ENCODE measurements at places on chromosomes 3 and 15.

GRCh38 chr3:186772281-186772694, 11.1 kb upstream of the EIF4A2 start:
- DNase-seq: no peak

- DNase-seq: no peak
Measured at GRCh38 chr3:109071350-109072142, 46.4 kb downstream of the MORC1 start.

DNA sequence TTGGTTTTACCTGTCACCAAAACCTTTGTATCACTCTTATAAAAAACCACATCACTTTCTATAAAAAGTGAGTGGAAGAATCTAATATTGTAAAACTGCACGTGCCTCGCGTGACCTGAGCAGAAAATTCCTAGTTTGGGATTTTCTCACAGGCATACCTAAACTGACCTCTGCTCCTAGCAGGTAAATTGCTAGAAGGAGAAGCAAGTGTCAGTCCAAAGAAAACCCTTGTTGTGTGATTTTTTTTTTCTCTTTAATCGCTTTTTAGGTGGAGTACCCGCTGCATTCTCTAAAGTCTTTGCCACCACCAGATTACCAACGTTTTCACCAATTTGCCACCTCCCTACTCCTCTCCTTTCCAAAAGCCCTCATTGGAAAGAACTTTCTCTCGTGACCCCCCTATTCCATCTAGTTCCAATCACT, 534 bp upstream of the UBE2E1 start:
- no peak for DNase-seq

DNA sequence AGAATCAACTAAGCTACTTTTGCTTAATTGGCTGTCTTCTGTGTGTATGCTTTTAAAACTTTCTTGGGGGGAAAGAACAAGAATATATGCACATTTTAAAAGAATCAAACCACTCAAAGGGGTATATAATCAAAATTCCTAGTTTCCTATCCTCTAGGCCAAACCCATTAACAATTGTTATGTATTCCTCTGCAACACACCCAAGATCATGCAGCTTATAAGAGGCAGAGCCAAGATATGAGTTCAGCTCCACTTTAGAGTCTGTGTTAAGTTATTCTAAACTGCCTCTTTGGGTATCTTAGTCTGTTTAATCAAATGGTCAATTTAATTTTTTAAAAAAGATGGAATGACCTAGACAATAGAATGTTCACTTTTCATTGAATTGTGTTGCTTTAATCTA, 326.1 kb upstream of the IL12A start:
- no peak for DNase-seq

- DNase-seq: no peak
Measured at GRCh38 chr3:140344082-140344454, 333.8 kb upstream of the TRIM42 start.

DNA sequence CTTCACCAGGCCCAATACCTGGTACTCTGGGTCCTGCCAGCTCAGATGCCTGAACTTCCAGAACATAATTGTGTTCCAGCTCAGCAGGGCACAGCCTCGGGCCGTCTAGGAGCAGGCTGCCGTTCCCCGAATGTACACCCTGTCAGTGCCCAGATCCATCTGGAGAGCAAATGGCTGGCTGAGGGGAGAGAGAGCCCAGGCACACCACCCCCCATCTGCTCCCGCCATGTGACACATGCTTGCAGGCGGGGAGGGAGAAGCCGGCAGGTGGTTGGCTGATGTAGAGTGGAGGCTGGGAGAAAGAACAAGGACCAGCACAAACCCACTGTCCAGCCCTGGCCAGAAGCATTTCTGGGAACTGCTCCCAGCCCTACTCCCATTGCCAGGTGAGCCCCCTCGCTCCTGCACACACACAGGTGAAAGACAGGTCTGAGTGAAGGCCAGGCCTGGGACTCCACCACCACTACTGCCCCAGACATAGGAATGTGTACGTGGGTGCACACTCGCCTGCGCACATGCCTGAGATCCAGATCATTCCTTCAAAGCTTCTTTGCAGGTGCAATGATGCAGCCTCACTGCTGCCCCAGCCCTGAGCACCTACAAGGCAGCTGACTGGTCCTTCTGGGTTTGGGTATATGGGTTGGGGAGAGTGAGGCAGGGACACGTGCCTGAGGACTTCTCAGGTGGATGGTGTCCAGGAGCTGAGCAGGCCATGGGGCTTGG, 53.5 kb downstream of the SEMA5B start:
- DNase-seq: peak; percentile 94

GRCh38 chr3:72171946-72172345, 387.0 kb upstream of the PROK2 start:
- no peak for DNase-seq

- no peak for DNase-seq
Measured at GRCh38 chr3:196003611-196004010, 78.3 kb downstream of the TFRC start.

GRCh38 chr3:54760201-54760600, 167.7 kb downstream of the LRTM1 start:
- no peak for DNase-seq

GRCh38 chr15:53307952-53308624, 451.4 kb downstream of the WDR72 start:
- no peak for DNase-seq

GRCh38 chr15:32959077-32959476, 235.4 kb downstream of the FMN1 start:
- DNase-seq: no peak

DNA sequence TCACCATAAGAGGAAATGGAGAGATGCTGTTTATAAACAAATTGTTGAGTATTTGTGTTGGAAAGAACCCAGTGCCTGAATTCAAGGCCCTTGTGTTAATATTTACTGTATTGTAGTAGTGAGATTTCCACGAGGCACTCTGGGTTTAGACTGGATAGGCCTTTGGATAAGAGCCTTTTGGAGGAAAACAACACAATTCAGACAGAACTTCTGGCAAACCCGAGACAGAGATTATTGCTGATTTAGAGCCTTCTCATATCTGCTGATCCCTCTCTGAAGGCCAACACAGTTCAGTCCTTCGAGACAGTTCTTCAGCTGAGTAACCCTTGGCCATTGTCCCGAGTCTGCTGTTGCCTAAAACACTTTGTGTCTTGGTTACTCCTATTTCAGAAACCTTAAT, 55.7 kb downstream of the LMCD1 start:
- no peak for DNase-seq

- DNase-seq: no peak
Measured at GRCh38 chr15:77985031-77985930, 92.2 kb downstream of the TBC1D2B start.

DNA sequence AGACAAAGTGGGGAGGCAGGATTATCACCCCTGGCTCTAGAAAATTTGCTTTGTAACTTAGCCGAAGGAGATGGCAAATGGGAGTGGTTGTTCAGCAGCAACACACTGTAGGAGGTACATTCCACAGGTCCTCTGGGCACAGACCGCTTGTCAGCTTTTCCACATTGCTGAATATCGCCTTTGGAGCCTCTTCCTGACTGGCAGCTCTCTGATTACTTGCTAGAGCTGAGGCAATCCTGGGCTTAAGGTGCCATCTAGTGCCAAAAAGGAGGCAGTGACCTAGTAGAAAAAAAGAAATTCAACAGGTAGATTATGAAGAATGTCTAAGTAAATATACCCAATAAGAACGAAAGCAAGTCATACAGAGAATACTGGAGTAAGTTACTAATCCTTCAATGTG, 13.1 kb upstream of the SCN5A start:
- peak; percentile 24 for DNase-seq

- no peak for DNase-seq
Measured at GRCh38 chr3:127820221-127820825, 2.0 kb downstream of the MGLL start.

GRCh38 chr3:55476515-55476914, 10.6 kb downstream of the WNT5A start:
- DNase-seq: no peak

DNA sequence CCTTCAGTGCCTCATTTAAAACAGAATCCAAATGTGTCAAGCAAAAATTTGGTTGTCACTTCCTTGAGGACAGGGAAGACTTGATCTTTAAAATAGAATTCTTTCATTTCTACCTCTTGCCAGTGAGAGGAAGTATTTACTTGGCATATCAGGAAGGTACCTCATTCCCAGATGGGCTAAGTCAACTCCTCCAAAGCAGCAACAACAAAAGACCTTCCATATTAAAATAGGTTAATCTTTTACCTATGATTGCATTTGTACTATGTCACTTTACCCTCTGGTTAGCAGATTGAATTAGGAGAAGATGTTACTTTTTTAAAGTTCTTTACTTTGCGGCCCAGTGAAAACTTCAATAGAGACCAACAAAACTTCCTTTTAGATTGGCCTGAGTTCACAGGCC, 462.1 kb upstream of the ADAMTS9 start:
- DNase-seq: no peak

- DNase-seq: no peak
Measured at GRCh38 chr3:178329936-178330335, 206.3 kb upstream of the KCNMB2 start.

DNA sequence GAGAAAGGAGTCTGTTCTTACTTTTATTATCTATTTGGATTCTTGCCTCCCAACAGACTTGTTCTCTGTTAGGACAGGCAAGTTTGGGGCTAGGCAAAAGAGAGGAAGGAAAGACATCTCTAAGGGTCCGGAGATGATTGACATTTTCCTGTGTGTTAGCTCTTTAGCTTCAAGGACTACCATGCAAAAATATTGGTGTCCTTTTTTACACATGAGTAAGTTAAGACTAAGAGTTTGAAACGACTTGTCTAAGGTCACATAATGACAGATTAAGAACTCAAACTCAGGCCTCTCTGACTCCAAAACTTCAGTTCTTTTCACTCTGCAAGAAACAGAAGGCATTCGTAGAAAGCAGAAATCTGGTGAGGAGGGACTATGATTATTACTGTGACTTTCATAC, 5.9 kb downstream of the LMCD1 start:
- no peak for DNase-seq

GRCh38 chr3:181610973-181611265, 100.8 kb upstream of the SOX2 start:
- no peak for DNase-seq

GRCh38 chr3:55307622-55308021, 179.5 kb downstream of the WNT5A start:
- no peak for DNase-seq

- DNase-seq: no peak
Measured at GRCh38 chr3:73499787-73500186, 125.0 kb downstream of the PDZRN3 start.

- DNase-seq: peak; percentile 55
Measured at GRCh38 chr15:77966540-77967234, 110.8 kb downstream of the TBC1D2B start.

DNA sequence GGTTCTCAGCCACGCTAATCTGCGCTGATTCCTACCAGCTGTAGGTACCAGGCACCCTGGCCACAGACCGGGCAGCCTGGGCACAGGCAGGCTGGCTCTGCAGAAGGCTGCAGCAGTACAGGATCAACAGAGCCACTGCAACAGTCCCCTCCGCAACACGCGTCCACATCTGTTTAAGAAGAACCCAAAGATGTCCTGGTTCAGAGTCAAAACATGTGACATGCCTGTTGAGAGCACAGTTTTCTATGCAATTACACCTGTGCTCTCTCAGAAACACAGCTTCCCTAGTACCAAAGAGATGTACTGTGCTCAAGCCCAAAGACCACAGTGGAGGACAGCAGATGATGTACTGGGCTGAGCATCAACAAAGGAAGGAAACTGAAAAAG, 18.8 kb downstream of the LRIG1 start:
- DNase-seq: no peak

GRCh38 chr15:80773792-80774352, 5.3 kb upstream of the CEMIP start:
- DNase-seq: no peak

DNA sequence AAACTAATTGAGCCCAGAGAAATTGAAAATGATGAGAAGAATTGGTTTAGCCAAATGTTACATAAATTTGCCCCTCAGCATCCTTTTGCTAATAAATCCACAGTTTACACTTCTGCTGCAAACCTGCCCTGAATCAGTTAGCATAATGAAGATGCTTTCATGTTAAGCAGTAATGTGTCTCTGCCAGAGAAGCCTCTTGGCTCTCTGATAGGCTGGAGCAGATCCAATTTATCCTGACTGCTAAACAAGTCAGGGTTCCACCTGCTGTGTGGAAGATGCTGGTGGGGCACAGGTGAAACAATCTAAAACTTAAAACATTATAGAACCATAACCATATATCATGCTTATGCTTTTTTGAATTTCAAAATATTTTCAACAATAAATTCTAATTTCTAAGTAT, 946.8 kb downstream of the OTOL1 start:
- DNase-seq: no peak

- no peak for DNase-seq
Measured at GRCh38 chr3:195196266-195196665, 74.7 kb downstream of the XXYLT1 start.
